Activated naive CD8-positive, alpha-beta T cell treated with anti-CD3 and anti-CD28 coated beads, Interleukin-2, amount 50 U/mL, for 24 hours (primary cell): ENCODE measurements at places on chromosomes 16 and 17.
A peak's percentile ranks its signal among the peaks of the same experiment; 100 is the strongest.

- DNase-seq = no peak
Observed at GRCh38 chr17:74024871-74025531, 178.5 kb upstream of the RPL38 start.

- no peak for DNase-seq
Observed at GRCh38 chr17:55433629-55434422, 12.2 kb upstream of the MMD start.

- no peak for DNase-seq
Observed at GRCh38 chr17:43199633-43200032, 12.0 kb upstream of the TMEM106A start.

DNA sequence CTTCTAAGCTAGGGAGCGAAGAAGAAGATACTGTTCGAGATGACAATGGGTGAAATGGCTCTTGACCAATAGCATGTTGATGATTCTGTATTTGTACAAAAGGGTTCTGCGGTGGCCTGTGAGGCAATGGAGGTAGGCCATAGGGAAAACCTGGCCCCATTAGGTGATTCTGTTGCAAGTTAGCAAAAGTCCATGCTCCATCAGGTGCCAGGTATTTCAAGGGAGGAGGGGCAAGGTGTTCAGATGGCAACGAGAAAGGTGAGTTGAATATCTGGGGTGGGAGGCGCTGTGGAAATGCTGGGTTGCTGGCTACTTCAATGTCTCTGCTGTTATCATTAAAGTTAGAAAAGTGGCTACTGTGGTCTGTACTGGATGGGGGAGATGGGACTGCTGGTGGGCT lies 62.8 kb downstream of the CACNG1 start:
- DNase-seq = no peak

GRCh38 chr16:287298-287811 lies 4.4 kb downstream of the PDIA2 start:
- no peak for DNase-seq

DNA sequence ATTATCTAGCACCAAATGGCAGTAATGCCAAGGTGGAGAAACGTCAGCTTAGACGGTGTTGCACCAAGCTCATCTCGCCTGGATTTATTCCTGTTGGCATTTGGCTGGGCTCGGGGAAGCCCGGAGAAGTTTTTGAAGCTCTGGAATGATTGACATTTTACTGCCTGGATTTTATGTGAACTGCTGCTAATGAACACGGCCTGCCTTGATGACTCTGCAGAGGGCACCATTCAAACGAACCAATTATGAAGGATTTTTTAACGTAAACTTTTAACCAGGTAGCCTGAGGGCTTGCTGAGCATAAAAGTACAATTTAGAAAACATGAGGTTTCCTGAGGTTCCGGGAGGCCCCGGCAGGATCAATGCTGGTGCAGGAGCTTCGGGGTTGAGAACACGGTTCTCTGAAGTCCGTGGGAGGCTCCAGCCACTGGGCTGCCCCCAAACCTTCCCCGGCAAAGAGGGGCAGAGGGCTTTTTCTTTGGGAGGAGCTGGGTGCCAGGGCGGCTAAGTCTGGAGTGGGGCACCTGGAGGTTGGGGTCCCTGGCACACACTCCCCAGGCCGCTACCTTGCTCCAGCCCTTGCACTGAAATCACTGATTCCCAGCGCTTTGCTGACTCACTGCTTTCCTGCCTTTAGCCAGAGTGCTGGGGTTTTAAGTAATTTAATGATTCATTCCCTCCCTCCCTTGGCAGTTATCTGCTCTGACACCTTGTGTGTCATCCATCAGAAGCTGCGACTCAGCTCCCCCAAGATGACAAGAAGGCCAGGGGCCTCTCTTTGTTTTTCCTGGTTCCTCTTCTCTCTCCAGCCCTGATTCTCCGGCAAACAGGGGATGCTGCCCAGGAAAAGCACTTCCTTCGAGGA lies 161.2 kb upstream of the IRX3 start:
- DNase-seq = no peak

- no peak for DNase-seq
Observed at GRCh38 chr17:6749519-6749918, 6.3 kb upstream of the XAF1 start.

GRCh38 chr16:17258848-17259713 lies 211.7 kb downstream of the XYLT1 start:
- DNase-seq = no peak

- DNase-seq = no peak
Observed at GRCh38 chr16:125011-125410, 13.5 kb downstream of the NPRL3 start.

GRCh38 chr17:68972119-68972704 lies 17.0 kb upstream of the ABCA8 start:
- no peak for DNase-seq

GRCh38 chr16:29028457-29029167 lies 43.8 kb downstream of the LAT start:
- no peak for DNase-seq

- no peak for DNase-seq
Observed at GRCh38 chr16:58999762-59000161, 265.6 kb upstream of the GOT2 start.

GRCh38 chr17:39556423-39556822 lies 51.3 kb downstream of the NEUROD2 start:
- no peak for DNase-seq

DNA sequence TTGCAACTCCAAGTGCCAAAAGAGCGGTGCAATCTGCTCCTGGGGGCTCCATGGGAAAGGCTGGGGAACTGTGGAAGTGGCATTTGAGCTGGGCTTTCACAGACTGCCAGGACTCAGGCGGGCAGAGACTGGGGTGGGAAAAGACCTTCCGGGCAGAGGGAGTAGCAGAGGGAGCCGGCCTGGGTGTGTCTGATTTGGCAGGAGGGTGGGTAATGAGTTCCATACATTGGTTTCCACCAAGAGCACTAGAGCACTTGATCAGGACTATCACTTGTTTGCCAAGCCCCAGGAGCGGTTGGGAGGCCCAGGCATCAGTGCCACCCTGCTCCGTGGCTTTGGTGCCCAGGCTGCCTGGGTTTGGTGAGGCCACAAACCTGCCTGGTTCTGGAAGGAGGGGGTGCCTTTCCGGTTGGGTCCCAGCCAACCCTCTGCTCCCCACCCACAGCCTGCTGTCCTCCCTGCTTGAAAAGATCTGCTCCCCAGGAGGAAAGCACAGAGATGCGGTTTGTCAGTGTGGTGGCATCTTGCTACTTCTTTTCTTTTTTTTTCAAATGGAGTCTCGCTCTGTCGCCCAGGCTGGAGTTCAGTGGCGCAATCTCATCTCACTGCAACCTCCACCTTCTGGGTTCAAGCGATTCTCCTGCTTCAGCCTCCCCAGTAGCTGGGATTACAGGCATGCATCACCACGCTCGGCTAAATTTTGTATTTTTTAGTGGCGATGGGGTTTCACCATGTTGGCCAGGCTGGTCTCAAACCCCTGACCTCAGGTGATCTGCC lies 3.5 kb upstream of the TRIM47 start:
- no peak for DNase-seq

DNA sequence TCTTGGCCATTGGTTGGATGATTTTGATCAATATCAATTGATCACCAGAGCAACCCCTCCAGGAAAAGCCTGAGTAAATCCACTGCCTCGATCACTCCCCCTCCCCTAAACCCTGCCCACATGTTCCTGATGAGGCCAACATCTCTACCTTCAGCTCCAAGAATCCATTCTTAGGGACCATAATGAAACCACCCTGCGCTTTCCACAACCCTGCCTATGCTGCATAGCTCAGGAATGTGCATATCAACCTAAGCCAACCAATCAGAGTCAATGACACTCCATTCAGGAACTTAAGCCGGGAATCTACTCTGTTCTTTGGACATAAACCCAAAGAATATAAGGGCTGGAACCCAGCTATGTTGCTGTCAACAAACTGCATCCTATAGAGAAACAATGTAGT lies 86.3 kb downstream of the MYH11 start:
- no peak for DNase-seq

DNA sequence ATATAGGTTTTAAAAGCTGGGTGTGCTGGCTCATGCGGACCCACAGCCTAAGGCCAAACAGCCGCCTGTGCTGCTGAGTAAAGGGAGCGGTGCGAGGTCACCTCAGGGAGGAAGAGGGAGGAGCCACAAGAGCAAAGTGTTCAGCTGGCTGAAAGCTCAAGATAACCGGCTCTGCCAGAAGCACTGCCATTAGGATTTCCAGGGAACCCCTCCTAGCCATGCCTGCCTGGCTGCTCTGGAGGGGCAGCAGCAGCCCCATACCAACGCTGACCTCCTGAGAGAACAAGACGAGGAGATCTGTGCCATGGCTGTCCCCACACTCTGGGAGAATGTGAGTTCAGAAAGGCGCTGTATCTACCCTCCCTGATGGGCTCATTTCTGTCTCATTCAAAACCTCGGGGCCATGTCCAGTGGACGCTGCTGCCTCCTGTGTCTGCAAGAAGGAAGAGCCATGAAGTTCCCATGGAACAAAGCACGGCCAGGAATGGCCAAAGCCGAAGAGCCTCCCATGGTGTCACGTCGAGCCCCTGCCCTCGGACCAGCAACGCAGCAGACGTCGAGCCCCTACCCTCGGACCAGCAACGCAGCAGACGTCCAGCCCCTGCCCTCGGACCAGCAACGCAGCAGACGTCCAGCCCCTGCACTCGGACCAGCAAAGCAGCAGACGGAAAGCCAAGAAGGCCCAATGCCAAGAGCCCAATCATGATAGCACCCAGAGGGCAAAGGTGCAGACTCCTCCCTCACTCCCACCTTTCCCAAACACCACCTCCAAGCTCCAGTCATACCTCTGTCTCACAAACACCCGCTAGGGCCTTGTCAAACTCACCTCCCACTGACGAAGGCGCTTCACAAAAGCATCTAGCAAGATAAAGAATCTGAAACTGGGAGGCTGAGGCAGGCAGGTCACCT lies 107.0 kb downstream of the ANKRD11 start:
- DNase-seq = no peak

- DNase-seq = no peak
Observed at GRCh38 chr17:10429421-10430045, 7.8 kb upstream of the MYH8 start.

GRCh38 chr16:28052274-28053128 lies 11.0 kb downstream of the GSG1L start:
- no peak for DNase-seq

DNA sequence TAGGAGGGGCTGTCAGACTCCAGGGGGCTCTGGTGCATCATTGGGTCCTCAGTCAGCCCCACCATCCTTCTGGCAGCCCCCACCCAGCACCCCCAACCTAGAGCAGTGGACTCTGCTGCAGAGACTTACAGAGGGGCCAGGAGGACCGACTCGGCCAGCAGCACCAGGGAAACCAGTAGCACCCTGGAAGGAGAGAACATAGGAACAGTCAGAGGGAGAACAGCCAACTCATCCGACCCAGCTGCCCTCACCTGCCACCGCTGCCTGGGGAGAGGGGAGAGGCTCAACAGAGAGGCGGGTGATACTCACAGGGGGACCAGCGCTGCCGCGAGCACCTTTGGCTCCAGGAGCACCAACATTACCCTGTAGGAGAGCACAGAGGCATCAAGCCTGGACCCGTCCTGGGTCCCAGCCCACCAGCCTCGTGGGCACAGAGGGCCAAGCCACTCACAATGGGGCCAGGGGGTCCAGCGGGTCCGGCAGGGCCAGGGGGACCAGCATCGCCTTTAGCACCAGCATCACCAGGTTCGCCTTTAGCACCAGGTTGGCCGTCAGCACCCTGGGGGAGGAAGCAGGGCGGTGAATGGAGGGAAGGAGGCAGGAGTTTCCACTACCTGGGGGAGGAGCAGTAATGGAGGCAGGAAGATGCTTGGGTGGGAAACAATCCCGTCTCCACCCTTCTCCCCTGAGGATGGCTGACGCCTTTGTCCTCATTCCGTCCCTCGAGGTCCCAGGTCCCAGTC lies 11.7 kb downstream of the COL1A1 start:
- no peak for DNase-seq

DNA sequence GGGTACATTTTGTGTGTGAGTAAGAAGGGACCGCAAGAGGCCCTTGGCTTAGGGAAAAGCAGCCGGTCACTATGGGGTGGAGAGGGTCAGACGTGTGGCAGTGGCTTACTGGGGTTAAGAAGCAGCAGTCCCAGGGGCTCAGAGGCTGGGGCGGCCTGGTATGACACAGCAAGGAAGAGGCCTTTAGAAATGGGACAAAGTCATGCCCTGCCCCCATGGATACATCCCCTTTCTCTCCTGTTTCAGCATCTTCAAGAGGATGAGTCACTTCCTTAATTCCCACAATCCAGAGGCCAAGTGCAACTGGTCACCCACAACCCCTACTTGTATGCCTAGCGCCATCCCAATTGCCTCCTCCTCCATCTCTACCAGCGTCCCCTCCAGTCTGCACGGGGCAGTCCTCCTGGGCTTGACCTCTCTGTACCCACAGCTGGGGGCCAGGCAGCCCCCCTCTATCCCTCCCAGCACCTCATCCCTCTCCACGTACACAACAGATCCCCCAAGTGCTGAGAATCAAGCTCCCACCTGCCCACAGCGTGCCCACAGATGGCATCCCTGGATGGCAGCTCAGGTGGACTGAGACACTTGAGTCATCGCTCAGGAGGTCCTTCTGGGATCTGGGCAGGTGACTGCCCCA lies 6.9 kb upstream of the EFTUD2 start:
- no peak for DNase-seq

DNA sequence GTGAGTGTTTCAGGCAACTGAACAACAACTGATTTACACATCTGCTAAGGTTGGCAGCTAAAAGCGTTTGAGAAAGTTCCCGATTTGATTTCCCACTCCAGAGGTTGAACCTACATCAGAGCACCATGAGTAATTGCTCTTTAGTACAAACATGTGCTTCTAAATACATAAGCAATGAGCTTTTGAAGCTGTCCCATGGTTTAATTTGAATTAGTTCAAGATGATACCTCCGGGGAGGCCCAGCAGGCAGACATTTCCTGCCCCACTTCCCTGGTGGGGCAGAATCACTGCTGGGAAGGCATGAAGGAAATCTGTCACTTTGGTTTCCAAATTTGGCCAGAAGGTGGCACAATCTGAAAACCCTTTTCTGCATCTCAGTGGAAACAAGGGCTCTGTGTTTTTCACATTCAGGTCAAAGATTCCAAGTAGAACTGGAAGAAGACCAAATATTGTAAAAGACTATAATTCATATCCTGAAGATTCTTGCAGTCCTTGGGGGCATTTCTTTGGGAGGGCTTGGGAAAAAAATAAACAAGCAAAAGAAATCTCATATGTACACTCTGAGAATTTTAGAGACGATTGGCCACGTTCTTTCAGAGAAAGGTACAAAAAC lies 176.2 kb upstream of the FAM20A start:
- DNase-seq = peak; percentile 7

DNA sequence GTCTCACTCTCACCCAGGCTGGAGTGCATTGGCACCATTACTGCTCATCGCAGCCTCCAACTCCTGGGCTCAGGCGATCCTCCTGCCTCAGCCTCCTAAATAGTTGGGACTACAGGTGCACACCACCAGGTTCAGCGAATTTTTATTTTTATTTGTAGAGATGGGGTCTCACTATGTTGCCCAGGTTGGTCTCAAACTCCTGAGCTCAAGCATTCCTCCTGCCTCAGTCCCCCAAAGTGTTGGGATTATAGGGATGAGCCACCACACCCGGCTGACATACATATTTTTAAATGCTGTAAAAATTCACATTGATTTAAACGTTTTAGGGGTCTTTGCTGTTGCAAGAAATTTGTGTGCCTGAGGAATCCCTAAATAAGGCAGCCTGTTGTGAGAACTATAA lies 24.8 kb upstream of the SEC14L1 start:
- DNase-seq = no peak

- DNase-seq = no peak
Observed at GRCh38 chr16:84398701-84399100, 30.4 kb downstream of the ATP2C2 start.

GRCh38 chr17:32604966-32605365 lies 118.2 kb downstream of the CDK5R1 start:
- DNase-seq = no peak
